ENCODE measurements at places on chromosomes 12 and 14.

- peak; percentile 55 for DNase-seq
Observed at GRCh38 chr14:99261912-99262787, 9.8 kb downstream of the BCL11B start.

GRCh38 chr14:23054000-23054811 lies 3.1 kb downstream of the CDH24 start:
- DNase-seq: no peak

- no peak for DNase-seq
Observed at GRCh38 chr14:32251530-32251929, 48.5 kb upstream of the RNU6-8 start.

GRCh38 chr14:58055497-58056010 lies 96.5 kb downstream of the ARMH4 start:
- no peak for DNase-seq

GRCh38 chr12:112798048-112798760 lies 6.7 kb downstream of the RPH3A start:
- no peak for DNase-seq

DNA sequence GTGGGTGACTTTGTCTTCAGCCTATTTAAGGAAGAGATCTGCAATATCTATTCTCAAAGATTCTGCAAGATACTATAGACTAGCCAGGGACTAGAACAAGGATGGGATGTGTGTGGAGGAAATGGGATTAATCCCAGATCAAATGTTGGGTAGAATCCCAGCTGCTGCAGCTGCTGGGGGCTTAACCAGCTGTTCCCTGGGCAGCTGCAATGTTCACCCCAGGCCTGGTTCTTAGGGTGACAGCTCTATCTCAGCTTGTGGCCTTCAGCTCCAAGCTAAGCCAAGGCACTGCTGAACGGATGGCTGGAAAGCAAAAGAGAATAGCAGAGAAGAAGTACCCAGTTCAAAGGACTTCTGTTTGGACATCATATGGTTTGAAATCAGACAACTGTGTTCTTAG lies 10.0 kb upstream of the RHEBL1 start:
- DNase-seq: no peak

DNA sequence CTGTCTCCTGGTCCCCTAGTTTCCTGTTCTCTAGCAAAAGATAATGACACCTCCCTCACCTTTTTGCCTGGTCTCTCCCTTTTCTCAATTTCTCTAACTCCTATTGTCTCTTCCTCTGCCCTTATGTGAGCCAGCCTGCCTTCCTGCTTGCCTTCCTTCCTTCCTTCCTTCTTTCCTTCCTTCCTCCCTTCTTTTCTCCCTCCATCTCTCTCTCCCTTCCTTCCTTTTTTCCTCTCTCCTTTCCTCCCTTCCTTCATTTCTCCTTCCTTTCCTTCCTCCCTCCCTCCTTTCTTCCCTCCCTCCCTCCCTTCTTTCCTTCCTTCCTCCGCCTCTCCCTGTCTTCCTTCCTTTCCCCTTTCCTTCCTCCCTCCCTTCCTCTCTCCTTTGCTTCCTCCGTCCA lies 45.7 kb upstream of the TBX5 start:
- DNase-seq: no peak

Measured in T-helper 17 cell (primary cell).